Substantia nigra (tissue), 51 donors: ENCODE measurements at places on chromosomes 3 and 15.

- no peak for DNase-seq
Measured at GRCh38 chr3:103950676-103951075, 1416.0 kb upstream of the ALCAM start.

DNA sequence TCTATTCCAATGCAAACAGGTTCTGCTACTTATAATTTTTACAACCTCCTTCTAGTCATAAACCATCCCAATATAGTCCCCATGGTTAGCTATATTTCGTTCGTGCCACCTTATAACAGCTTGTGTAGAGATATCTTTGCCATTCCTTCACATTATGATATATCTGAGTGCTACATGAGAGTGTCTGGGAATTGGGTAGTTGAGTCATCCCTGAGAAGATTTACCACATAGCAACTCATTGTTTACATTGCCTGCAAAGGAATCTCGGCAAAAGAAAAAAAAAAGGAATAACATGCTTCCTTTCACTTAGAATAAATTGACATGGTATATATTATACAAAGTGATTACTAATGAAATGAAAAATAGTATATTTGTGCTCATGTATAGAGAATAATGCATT is 86.0 kb upstream of the VGLL3 start:
- DNase-seq, result no peak

- DNase-seq, result no peak
Measured at GRCh38 chr15:69668039-69668705, 215.6 kb downstream of the RPLP1 start.

GRCh38 chr3:160098926-160099626 is 110.4 kb downstream of the IL12A start:
- DNase-seq, result no peak

DNA sequence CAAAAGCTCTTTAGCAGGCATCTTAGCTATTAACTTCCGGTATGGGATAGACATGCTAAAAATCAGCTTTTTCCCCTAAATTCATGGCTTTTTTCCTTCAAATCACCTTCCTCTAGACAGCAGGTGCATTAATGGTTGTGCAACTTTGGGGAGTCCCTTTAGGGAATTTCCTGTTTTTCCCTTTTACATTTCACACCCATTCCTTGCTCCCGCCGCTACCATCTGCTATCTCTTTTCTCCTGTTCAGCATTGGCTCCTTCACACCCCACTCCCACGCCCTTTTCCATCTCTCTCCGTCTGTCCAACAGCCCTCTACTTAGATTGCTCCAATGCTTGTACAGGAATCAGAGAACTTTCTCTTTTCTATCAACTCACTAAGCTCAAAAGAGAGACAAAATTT is 43.4 kb downstream of the FEZF2 start:
- no peak for DNase-seq

- DNase-seq, result no peak
Measured at GRCh38 chr15:62280625-62281024, 115.5 kb upstream of the C2CD4B start.

GRCh38 chr3:129890891-129891290 is 2.6 kb downstream of the TMCC1 start:
- DNase-seq, result no peak

DNA sequence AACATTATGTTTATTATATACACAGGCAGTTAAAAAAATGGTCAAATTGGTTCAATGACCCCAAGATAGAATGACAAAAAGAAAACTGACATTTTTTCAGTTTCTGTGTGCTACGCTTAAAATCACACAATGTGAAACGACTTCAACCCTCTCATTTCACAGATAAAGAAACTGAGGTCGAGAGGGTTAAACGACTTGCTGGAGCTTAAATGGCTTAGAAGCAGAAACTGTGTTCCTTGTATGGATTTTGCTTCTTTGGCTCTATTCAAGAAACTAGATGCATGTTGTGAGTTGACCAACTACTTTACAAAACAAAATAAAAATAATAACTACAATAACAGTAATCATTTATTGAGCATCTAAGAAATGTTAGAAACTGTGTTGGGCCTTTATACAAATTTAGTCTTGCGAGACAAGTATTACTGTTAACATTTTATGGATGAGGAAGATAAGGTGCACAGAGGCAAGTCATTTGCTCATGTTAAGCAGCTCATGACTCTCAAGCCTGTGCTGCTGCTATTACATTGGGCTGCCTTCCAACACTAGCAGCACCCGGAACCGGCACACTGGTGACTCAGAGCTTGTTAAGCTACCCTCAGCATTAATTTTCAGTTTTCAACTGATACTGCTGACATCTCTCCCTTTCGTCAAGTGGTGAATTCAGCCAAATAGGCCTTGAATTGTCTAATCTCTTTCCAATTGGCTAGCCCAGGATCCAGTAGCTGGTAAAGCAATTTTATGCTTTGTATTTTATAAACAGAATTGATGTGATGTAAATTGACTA is 487.6 kb downstream of the NAALADL2 start:
- no peak for DNase-seq

DNA sequence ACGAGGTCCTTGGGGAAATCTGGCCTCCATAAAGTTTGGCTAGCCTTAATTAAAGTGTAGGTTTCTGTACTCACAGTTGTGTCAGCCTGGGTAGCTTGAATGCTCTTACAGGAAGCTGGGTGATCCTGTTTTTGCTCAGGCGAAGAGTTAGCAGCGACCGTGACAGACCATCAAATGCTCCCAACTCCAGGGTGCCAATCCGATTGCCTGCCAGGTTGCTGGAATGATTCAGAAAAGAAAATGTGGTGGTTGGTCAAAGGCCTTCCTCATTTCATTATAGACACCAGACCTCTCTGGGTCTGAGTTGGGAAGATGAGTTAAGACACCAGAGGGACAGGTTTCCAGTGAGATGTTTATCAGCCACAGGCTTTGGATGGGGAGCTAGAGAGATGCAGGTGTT is 86.0 kb downstream of the LRIG1 start:
- no peak for DNase-seq

DNA sequence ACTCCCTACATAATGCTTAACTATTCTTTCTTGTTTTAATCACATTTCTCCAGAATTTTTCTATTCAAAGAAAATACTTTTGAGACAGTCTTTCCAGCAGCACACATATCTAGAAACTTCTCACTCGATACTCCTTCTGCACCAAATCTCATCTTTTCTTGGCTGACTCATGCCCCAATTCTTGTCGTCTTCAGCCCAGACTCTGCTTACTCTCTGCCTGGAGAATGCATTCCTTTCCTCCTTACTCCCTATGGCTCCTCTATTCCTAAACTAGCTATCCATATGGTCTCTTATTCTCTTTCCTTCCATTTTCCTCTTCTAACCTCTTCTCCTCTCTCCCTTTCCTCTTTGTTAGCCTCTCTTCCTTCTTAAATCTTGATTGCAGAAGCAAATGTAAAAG is 158.7 kb downstream of the GBE1 start:
- no peak for DNase-seq

DNA sequence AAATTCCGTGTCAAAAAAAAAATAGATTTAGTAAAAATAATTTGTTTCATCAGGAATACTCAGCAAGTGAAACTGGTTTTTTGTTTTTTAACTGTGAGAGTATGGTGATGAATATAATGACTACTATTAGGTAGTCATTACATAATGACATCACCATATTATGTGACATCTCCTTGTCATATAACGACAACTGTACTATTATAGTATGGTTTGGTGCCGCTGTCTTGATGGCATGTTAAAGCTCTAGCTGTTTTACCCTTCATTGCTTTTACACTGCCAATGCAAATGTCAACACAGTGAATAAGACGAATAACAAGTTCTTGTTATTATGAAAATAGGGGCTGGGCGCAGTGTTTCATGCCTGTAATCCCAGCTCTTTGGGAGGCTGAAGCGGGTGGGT is 45.6 kb upstream of the FAH start:
- DNase-seq, result no peak

- no peak for DNase-seq
Measured at GRCh38 chr15:85499371-85499887, 119.0 kb downstream of the AKAP13 start.

GRCh38 chr3:127767126-127767525 is 55.2 kb downstream of the MGLL start:
- no peak for DNase-seq

DNA sequence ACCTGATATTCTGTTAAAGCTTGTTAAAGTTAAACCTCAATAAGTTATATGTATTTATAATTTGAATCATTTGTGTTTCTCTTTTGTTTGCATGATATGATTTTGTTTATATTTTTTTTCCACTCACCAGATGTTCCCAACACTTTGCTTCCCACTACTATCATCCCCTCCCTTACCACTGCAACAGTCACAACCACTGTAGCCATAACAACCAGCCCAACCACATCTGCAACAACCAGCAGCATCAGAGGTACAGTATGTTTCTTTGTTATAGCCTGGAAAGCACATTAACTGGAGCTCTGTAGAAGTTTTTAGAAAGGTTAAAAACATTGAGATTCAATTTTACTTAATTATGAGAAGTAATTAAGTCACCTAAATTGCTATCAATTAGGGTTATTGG is 1011.9 kb downstream of the VGLL3 start:
- DNase-seq, result no peak

DNA sequence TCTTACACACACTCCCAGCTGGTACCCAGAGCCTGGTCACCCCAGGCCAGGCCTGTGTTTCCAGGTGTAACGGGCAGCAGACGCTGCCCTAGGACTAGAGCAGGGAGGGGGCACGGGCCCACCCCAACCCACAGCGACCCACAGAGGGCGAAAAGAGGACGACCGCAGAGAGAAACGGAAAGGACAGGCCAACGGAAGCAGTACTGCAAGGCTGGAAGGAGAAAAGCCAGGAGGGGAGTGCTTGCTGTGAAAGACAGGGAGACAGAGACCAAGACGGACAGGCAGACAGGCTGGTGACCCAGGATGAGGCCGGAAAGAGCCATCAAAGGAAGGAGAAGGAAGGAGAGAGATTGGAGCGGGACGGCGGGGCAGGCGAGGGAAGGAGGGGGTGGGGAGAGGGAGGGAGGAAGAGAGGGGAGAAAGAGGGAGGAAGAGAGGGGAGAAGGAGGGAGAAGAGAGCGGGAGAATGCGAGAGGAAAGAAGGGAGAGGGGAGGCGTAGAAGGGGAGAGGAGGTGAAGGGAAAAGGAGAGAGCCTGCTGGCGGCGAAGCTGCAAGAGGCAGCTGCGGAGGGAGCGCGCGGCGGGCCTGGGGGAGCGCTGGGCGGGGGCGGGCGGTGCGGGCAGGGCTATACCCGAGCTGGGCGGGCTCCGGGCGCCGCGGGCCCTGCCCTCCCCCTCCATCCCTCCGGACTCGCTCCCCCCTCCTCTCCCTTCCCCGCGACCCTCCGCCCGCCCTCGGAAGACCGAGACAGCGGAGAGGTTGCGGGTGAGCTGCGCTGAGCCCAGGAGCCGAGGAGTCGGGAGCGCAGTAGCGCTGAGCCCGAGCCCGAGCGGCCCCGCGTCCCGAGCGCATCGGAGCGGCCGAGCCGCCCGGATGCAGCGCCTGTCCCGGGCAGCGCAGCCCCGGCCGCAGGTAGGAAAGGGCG is at the start of gene SLC6A1:
SLC6A1 (plus strand) TSS at position 732 of the 926 bp plus-strand sequence. CDS start 24,464 bp downstream, outside the sequence.
- DNase-seq, result peak; percentile 83

GRCh38 chr15:22973286-22973685 is 6.9 kb downstream of the CYFIP1 start:
- no peak for DNase-seq

DNA sequence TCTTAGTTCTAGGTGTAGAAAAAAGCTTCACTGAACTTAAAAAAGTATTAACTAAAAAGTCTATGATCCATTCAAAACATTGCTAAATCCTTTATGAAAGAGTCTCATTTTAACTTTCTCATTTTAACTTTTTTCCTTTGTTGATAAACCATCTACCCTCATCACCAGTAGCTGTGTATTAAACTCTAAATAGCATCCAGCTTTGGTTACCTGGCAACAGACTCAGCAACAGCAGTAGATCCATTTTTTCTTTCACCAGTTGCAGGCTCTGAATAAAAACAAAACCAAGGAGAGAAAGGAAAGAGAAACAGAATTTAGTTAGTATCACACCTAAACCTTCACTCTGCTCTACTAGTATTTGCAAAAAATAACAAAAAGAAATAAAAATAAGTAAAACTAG is 51.6 kb downstream of the TP53BP1 start:
- no peak for DNase-seq

GRCh38 chr15:68032672-68033071 is 21.4 kb upstream of the PIAS1 start:
- DNase-seq, result no peak

DNA sequence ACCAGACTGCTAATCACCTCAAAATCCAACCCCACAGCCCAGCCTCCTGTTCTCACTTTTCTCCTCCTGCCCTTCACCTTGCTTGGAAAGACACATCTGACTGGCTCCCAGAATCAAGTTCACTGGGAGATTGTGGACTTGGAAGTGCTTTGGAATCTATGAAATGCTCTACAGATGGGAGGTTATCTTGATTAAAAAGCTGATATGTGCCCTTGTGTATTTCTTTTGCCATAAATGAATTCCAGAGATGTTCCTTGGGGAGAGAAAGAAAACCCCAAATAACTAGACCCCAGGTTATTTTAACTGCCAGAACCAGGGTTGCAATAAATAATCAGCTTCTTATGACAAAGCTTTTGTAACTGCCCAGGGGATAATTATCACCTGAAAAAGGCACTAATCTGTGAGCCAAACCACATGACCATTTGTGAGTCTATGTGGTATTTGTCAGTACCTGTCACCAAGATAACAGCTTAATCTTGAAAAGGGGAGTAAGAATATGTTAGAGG is 21.7 kb upstream of the ARHGEF3 start:
- DNase-seq, result no peak

DNA sequence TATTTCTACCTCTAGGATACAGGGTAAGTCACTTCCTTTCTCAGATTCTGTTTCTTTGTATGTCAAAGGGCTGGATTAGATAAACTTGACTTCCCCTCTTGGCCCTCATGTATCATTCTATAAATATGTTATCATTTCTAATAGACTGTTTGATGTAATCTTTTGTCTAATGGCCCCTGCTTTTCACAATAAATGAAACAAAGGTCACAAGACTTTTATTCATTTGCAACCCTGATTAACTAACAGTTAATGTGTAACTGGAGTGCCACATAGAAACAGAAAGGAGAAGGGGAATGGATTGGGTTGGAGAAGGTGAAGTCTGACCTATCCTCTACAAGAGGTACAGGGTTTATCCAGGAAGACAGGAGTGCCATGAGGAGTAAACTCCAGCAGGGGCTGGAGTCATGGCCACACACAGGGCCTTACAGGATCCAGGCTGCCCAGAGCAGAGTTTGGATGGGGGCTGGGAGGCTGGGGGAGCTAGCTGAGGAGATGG is 8.0 kb upstream of the B3GNT5 start:
- DNase-seq, result no peak

DNA sequence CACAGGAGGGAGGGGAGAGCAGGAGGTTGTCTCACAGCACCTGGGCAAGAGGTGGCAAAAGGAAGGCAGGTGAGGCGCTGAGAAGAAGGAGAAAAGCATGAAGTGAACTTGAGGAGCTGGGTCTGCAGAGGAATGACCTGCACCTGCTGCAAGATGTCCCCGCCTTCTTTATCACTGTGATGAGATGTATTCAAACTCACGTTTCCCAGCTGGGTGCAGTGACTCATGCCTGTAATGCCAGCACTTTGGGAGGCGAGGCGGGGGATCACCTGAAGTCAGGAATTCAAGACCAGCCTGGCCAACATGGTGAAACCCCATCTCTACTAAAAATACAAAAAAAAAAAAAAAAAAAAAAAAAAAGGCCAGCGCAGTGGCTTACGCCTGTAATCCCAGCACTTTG is 22.2 kb upstream of the ZNF710 start:
- DNase-seq, result no peak
